ENCODE measurements at places on chromosomes 4 and X.
A peak's percentile ranks its signal among the peaks of the same experiment; 100 is the strongest.

DNA sequence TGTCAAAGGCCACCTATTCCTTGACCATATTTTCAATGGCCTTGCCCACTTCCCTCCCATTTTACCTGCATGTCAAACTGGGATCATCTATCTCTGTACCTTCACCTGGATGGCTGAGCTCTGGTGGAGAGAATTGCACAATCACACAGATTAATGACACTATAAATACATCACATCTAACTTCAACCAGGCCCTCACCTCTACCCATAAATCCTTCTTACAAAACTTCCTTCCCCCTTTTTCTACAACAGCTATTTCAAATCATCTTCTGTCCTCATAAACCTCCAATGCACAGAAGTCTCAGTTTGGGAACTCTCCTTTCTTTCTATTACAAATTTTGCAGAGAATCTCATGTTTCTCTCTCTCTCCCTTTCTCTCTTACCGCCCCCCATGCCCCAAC lies 9.2 kb downstream of the PALLD start:
- DNase-seq: no peak

GRCh38 chr4:14520171-14520570 lies 482.1 kb upstream of the CPEB2 start:
- DNase-seq: no peak

GRCh38 chrX:47514533-47515235 lies 31.7 kb upstream of the ZNF41 start:
- DNase-seq: no peak

DNA sequence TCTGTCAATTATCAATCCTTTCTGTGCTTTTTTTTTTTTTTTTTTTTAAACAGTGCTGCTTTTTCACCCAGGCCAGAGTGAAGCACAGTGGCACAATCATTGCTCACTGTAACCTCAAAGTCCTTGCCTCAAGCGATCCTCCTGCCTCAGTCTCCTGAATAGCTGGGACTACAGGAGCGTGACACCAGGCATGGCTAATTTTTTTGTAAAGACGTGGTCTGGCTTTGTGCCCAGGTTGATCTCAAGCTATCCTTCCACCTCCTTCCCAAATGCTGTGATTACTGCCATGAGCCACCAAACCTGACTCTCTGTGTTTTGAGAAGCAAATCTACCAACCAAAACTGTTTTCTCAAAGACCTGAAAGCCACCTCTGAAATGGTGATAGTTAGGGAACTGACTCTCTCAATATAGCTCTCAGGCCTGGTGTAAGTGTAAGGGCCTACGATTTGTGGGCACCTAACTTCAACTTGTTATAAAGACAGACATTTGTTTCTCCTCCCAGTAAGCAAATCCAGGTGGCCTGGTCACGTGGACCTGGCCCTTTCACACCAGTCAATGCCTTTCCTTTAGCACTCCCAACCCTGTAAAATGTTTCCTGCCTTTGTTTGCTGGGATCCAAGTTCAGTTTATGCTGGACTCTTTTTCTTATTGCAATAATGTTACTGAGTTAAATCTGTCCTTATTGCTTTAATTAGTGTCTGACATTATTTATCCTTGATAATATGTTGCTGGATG lies 2015.9 kb downstream of the PCDH7 start:
- peak; percentile 79 for DNase-seq

GRCh38 chr4:23547096-23547495 lies 342.8 kb downstream of the PPARGC1A start:
- DNase-seq: no peak

DNA sequence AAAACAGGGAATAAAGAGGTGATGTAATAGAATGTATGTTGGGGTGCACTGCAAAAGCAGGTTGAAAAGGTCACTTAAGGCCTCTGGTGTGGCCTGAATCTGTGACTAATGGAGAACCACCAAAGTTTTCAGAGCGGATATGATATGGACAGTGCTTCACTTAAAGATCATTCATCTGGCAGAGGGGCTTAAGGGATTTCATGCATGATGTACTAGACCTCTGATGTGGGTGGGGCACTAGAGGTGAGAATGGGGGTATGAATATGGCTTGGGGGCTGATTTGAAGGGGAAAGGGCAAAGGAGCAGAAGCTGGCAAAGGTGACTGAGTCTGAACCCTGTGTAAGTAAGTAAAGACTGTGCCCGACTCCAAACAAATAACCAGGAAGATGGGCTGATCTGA lies 62.4 kb upstream of the MCF2 start:
- no peak for DNase-seq

- no peak for DNase-seq
Measured at GRCh38 chr4:105551965-105552746, at the start of gene ARHGEF38. ARHGEF38 (plus strand) TSS chr4:105552620; CDS start chr4:105552766, 146 bp downstream.

GRCh38 chr4:55303760-55304165 lies 42.3 kb upstream of the SRD5A3 start:
- no peak for DNase-seq

- DNase-seq: no peak
Measured at GRCh38 chrX:1062351-1062750, 150.1 kb downstream of the CRLF2 start.

GRCh38 chrX:154411981-154412340 lies 622 bp downstream of the TAFAZZIN start:
- DNase-seq: peak; percentile 74

- no peak for DNase-seq
Measured at GRCh38 chr4:108008721-108009120, 19.0 kb downstream of the HADH start.

GRCh38 chr4:5654791-5655190 lies 53.6 kb downstream of the EVC2 start:
- DNase-seq: no peak

DNA sequence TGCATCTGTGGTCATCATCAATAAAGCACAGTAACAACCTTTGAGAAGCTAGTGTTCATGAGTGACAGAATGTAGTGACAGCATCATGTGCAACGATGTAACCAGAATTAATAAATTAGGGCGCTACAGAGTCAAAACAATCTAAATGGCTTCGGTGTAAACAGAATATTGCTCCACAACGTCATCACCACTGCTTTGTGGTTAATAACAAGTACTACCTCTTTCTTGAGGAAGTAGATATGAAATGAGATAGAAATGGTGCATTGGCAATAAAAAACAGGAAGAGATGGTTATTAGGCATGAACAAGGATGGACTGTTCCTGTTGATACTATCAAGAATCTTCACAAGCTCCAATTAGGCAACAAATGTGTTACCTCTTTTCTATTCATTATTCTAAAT lies 8.7 kb upstream of the PDHA2 start:
- DNase-seq: no peak

- no peak for DNase-seq
Measured at GRCh38 chr4:18252052-18252451, 230.5 kb upstream of the LCORL start.

DNA sequence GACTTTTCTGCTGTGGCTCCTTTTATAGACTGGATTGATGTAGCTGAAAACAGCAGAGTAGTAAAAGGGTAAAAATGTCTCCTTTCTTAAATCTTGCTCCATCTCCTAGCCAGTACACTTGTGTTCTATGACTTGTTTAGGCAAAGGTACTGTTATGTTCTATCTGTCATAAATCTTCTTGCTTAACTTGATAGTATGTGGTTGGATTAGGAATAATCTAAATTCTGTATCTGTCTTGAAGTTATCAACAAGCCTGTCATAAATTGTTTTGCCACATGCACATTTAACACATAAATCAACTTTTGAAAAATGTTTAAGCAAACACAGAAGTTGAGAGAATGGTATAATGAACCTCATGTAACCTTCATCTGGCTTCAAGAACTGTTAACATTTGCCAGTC lies 157.0 kb downstream of the FRAS1 start:
- no peak for DNase-seq

DNA sequence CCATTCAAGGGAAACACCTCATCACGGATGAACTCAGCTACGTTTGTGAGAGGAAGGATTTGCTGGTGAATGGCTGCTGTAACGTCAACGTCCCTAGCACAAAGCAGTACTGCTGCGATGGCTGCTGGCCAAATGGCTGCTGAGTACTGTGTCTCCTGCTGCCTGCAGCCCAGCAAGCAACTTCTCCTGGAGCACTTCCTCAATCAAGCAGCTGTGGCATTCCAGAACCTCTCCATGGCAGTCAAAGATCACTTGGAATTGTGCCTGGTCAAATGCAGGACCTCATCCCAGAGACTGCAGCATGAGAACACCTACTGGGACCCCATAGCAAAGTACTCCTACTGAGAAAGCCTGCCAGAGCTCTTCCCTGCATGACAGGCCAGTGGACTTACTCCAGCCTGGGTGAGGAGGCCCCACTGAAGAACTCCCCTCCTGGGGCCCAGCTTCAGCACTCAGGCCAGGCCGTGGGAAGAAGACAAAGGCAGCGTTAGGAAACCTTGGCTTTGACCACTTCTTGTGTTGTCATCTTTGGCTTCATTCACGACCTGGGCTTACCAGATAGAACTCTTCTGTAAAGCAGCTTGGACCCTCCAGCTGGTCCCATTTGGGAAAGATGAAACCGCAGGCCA lies 244.3 kb downstream of the RBMX2 start:
- DNase-seq: no peak

GRCh38 chr4:83929550-83929949 lies 393.6 kb downstream of the GPAT3 start:
- no peak for DNase-seq

DNA sequence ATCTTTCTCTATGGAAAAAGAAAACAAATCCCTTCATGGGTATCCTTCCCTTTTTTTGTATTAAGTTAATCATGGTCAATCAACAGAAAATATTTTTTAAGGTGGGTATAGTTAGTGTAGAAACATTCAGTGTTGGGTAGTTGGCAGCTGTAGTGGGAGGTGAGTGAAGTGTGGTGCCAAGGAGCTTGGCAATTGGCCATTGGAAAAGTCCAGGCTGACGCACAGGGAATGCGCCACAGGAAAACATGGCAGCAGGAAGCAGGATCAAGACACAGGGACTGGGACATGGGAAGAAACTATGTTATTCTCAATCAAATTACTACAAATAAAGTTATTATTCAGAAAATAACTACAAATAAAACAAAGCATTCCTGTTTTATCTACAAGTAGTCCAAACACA lies 20.0 kb downstream of the PALLD start:
- no peak for DNase-seq

All from BE2C (cell line).